ENCODE measurements at places on chromosomes 5 and 9.

GRCh38 chr9:38082446-38083287 lies 13.6 kb upstream of the SHB start:
- DNase-seq = no peak

GRCh38 chr9:16768816-16769215 lies 101.7 kb downstream of the BNC2 start:
- no peak for DNase-seq

DNA sequence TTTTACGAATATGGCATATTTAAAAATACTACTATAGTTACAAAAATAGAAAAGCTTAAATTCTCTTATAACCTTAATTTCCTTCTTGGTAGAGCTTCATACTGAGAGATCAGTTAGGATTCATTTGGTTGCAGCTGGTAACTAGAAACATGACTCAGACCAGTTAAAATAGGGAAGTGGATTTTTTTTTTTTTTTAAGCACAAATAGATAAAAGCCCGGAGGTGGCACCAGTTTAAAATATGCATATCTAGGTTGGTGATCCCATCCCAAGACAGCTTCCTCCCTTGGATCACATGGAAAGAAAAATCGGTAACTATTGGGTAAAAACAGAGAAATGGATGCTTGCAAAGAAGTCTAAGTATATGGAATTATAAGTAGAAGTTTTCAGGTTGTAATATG lies 1634.3 kb downstream of the MAT2B start:
- DNase-seq = no peak

DNA sequence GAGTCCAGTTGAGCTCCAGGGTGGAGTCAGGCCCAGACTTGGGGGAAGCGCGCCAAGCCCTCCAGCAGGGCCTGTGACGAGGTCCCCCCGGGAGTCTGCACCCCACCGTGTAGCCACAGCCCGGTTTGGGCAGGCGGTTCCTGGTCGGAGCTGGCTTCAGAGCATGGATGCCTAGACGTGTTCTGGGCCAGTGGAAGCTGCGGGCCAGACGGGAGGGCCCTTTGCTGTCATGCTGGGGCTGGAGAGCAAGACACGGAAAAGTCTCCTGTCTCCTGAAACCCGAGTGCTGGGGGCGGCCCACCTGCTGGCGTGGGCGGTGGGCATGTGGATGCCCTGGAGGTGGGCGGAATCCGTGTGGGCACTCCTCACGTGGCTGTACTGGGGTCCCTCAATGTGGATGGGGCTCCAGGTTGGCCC lies 1.9 kb downstream of the GPSM1 start:
- DNase-seq = no peak

DNA sequence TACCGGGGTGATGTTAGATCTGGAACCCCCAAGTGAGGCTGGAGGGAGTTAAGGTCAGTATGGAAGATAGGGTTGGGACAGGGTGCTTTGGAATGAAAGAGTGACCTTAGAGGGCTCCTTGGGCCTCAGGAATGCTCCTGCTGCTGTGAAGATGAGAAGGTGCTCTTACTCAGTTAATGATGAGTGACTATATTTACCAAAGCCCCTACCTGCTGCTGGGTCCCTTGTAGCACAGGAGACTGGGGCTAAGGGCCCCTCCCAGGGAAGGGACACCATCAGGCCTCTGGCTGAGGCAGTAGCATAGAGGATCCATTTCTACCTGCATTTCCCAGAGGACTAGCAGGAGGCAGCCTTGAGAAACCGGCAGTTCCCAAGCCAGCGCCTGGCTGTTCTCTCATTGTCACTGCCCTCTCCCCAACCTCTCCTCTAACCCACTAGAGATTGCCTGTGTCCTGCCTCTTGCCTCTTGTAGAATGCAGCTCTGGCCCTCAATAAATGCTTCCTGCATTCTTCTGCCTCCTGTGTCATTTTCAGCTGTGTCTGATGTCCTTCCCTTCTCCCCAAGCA lies 2.3 kb upstream of the MYOZ3 start:
- no peak for DNase-seq

- DNase-seq = no peak
These were observed 51.9 kb downstream of the IPPK start for GRCh38 chr9:92617951-92618510.

GRCh38 chr5:81163651-81164050 lies 69.5 kb upstream of the CKMT2 start:
- no peak for DNase-seq

DNA sequence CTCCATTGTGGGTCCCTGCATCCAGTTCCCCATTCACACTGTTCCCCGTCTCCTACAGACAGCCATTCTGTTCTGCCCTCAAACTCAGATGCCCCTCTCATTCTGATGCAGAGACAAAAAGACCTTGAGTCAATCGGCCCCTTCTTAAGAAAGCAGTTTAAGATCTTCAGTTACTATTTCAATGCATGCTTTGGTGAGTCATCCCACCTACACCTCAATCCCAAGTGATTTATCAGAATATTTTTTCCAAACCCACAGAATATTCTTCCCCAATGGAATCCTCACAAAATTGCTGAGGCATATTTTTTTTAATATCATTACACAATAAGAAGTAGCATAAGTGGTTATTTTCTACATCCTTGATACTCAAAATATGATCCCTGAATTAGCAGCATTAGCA lies 92.4 kb upstream of the SLC1A1 start:
- no peak for DNase-seq

DNA sequence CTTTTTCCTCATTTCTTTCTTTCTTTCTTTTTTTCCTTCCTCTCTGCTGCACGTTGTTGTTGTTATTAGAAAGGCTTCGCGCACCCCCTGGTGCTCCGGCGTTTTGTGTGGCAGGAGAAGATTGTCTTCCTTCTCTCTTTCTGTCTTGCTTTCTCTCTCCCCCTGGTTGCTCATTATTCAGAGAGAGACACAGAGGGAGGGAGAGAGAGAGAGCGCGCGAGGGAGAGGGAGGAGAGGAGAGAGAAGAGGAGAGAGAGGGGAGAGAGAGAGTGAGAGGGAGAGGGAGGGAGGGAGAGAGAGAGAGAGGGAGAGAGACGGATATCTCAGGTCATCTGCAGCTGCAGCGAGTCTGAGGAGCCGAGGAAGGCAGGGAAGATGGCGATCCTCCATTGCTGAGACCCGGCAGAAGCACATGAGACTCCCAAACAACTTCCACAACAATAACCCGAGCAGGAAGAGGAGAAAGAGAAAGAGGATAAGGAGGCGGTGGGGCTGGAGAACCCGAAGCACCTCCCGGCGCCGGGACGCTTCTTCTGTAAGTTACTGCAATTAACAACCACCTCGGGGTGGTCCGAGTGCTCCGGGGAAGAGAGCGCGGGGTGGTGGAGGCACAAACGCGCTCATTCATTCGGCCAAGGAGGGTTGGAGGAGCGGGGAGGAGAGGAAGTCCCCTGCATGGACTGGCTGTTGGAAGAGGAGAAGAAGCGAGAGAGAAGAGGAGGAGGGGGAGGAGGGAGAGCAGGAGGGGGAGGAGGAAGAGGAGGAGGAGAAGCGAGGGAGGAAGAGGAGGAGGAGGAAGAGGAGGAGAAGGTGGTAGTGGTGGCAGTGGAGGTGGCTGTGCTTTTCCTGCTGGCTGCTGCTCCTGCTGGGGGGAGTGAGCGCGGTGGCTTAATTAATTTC lies at the start of gene ZNF462:
Gene ZNF462 (plus strand): TSS at position 346 of the 900 bp plus-strand sequence. CDS start 60,218 bp downstream, outside the sequence.
- DNase-seq = no peak

GRCh38 chr9:87712801-87713277 lies 13.1 kb upstream of the CTSL start:
- DNase-seq = no peak

GRCh38 chr5:2849429-2849828 lies 98.0 kb upstream of the IRX2 start:
- DNase-seq = no peak
